ENCODE measurements at places on chromosomes 13 and 19.

DNA sequence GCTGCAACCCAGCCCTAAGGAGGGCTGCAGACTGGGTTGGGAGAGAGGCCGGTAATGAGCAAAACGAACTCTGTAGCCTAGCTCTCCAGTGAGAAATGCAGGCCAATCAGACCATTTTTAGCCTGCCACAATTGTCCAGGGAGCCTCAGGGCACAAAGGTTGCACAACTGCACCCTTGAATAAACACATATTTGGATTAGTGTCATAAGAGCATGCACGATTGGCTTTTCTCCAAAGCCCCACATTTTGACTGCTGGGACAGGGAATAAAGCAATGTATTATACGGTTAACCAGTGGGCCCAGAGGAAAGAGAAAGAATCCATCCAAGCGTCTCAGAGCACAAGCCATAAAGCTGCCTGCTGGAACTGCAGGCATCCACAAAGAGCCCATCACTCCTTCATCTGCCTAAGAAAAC is 729.4 kb upstream of the SGCG start:
- DNase-seq = no peak

GRCh38 chr13:40536443-40537113 is 129.9 kb downstream of the FOXO1 start:
- no peak for DNase-seq

- DNase-seq = peak; percentile 32
Measured at GRCh38 chr13:99033814-99034213, 56.0 kb upstream of the DOCK9 start.

DNA sequence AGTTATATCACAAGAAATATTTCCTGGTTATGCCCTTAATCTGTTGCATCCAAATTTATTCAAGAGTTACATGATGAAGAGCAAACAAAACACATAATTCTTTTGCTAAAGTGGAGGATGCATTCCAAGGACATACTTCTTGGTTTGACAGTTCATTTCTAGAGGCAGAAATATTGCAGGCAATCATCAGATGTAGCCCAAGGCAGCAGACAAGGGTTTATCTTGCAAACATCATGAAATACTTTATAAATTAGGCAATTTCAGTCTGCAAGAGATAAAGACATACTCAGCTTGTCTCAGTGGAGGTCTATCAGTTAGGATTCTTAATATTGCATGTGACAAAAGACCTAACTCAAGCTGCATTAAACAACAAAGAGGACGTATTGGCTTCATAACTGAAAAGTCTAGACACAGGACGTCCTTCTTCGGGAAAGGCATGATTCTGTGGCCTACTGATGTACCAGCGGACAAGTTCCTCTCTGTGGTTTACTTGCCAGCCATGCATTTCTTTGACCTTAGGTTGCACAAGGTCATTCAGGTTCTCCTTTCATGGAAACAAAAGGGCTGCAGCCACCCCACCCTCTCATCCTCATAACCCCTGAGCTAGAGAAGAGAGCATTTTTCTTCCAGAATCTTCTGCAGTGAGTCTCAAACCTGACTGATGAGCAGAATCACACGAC is 204.1 kb downstream of the KATNAL1 start:
- no peak for DNase-seq

GRCh38 chr19:49390131-49390928 is 2.3 kb downstream of the KASH5 start:
- DNase-seq = no peak

DNA sequence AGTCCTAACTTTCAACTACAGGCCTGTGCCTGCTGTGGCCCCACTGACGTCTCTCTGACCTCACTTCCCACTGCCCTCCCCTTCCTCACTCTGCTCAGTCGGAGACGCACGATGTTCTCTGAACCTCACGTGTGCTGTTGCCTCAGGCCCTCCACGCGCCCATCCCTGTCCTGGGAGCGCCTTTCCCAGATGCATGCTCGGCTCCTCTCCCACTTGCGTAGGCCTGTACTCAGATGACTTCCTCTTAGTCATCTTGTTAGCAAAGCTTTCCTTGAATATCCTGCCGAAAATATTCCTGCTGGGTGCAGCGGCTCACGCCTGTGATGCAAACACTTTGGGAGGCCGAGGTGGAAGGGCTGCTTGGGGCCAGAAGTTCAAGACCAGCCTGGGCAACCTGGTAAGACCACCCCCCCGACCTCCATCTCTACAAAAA is 9.3 kb upstream of the SYT5 start:
- no peak for DNase-seq

DNA sequence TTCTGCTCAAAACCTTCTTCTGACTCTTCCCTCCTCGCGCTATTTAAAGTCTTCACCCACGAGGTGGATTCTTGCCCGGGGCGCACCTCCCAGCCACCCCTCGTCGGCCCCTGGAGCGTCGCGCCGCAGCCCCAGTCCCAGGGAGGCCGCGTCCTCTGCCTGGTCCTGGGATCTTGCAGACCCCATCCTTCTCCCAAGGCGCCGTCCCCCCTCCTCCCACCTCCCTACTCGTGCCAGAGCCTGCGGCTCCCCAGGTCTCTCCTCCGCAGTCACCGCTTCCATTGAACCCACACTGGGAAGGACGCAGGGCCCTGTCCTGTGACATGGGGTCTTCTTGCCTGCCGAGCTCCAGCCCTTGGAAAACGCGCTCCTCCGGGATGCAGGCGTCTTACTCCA is 486 bp downstream of the ZNF808 start:
- DNase-seq = no peak

DNA sequence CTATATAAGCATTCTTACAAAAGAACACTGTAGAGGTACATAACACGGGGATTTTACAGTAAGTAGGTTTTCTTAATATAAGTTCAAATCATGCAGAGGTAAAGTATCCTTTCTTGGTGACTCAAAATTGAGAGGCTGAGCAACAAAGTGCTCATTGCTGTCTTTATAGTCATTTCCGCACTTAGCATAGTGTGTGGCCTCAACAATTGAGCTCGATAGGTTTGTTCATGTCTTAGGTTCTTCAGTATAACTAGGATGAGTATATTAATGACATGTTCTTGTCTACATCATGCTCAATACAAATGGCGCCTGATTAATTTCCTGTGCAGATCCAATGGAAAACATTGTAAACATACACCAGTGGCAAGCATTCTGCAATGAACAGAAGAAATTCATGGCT is 1.4 kb downstream of the WDFY2 start:
- DNase-seq = no peak

GRCh38 chr19:10432736-10433130 is 12.4 kb downstream of the PDE4A start:
- no peak for DNase-seq

- DNase-seq = no peak
Measured at GRCh38 chr13:29877456-29878078, 27.1 kb upstream of the UBL3 start.

DNA sequence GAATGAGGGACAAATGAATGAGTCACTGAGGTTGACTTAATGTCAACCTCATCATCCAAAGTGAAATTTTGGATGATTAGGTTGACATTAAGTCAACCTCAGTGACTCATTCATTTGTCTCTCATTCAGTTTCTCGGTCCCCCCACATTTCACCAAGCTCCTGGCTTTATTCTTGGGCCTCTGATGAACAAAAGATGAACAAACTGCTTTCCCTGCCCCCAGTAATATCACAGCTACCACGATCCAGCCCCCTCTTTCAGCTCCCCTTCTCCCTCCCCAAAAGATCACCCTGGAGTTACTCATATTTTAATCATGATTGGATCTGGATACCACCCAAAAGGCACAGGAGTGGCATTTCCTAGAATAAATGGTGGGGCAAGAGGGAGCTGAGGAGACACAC is 10.8 kb downstream of the CEACAM18 start:
- DNase-seq = no peak

GRCh38 chr13:78100486-78100885 is 181.9 kb upstream of the EDNRB start:
- DNase-seq = no peak
